ENCODE measurements at places on chromosomes 13 and 19.

- no peak for DNase-seq
Observed at GRCh38 chr13:64849196-64849595, 2380.9 kb downstream of the PCDH9 start.

- DNase-seq = no peak
Observed at GRCh38 chr13:25237083-25237482, 50.2 kb downstream of the MTMR6 start.

- no peak for DNase-seq
Observed at GRCh38 chr13:32147976-32148375, 116.4 kb downstream of the FRY start.

GRCh38 chr13:30034458-30034795 is 184.0 kb upstream of the UBL3 start:
- DNase-seq = no peak

DNA sequence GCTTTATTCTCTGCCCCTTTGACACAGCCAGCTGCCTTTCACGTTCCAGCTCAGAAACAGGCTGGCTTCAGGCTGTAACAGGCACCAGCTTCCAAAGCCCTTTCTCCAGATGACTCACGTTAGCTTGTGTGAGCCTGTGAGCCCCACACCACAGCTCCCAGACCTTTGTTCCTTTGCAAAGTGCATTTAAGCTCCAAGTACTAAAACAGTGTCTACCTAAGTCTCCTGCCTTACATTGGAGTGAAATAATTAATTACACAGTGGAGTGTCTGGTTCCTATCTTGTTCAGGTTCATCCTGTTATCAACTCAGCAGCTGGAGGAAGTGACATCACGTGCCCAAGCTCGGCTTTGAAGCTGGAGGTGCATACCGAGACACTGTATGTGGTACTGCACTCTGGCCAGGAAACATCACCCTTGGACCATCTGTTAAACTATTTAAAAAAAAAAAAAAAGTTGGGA is 475.8 kb downstream of the FOXO1 start:
- peak; percentile 78 for DNase-seq

GRCh38 chr19:13356686-13357280 is 149.5 kb downstream of the CACNA1A start:
- no peak for DNase-seq

GRCh38 chr19:17260842-17261325 is 3.7 kb downstream of the USHBP1 start:
- peak; percentile 91 for DNase-seq

DNA sequence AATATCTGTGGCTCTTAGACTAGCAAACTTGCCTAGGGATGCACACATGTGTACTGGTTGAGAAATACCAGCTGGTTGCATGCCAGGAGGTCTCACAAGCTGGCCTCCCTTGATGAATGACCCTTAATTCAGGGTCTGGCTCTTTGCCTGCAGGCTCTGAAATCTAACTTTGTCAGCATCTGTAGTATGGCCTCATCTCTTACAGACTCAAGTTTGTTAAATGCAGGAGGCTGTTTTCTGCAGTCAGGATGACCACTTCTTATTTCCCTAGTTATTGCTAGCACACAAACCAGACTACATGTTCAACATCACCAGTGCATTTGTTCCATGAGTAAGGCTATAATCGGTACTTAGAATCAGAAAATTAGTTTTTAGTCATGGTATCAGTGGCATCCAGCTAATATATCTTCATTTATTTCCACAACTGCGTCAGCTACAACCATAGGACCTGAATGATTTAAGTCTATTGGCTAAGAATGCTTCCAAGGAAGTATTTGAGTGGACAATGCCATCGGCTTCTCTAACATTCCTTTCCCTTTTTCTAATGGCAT is 23.3 kb upstream of the POSTN start:
- DNase-seq = no peak

- DNase-seq = no peak
Observed at GRCh38 chr13:102346769-102347168, 55.1 kb downstream of the FGF14 start.

- no peak for DNase-seq
Observed at GRCh38 chr19:7898967-7899366, 4.7 kb upstream of the MAP2K7 start.

- DNase-seq = no peak
Observed at GRCh38 chr19:28667348-28667977, 545.5 kb downstream of the UQCRFS1 start.

DNA sequence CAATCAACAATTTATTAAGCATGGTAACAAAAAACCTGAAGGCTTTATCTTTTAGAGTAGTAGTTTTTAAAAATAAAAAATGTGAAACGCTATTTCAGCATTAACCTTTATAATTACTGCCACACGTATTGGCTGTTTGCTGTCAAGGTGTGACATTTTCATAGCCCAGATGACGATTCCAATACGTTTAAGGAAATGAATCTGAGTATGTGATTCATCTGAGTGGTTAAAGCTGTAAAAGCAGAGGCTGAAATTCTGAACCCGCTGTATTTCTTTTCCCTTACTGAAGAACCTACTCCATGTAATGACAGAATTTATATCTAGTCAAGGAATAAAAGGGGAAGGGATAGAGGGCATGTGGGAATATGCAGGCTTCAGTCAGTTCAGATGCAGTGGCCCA is 166.0 kb downstream of the LMO7 start:
- no peak for DNase-seq

GRCh38 chr13:97018029-97018819 is 23.9 kb upstream of the OXGR1 start:
- DNase-seq = peak; percentile 48

GRCh38 chr19:46753420-46754155 is 7.3 kb upstream of the STRN4 start:
- DNase-seq = peak; percentile 75

DNA sequence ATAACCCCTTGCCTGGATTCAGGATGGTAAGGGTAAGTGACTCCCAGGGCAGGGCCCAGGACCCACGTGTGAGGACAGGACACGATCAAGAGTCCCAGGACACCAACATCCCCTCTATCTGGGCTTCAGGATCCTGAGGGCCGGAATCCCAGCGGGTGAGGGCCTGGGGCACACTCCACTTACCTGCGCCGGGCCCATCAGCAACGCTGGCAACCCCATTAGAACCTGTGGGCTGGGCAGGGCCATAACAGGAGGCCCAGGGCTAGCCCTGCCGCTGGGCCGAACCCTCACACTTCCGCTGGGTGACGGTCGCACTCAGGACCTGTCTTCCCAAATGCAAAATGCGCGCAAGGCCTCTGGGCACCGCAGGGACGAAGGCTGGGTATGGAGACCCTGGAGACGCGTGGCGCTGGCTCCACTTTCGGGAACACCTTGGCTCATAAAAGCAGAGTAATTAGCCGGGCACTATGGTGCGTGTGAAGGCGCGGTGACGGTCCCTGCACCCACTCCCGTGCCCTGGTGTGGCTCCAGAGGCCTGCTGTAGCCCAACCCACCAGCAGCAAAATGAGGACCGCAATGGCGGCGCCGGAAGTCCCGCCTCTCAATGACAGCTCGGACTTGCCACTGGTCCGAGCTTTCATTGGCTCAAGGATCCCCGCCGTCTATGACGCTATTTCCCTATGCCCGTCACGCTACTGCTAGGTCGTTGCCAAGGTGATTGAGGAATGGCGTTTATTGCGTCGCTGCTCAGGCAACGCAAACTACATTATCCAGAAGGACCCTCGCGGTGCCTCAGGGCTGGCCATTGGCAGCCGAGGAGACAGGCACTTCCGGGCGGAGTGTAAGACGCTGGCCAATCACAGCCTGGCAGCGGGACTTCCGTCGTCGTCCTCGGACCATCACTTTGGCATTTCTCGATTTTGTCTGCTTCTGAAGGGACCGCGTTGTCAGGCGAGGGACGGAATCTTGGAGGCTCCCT is at the start of gene ZNF132:
TSS of gene ZNF132 (minus strand) at position 578 of the 979 bp plus-strand sequence. CDS start at position 246, 332 bp downstream.
- peak; percentile 98 for DNase-seq

DNA sequence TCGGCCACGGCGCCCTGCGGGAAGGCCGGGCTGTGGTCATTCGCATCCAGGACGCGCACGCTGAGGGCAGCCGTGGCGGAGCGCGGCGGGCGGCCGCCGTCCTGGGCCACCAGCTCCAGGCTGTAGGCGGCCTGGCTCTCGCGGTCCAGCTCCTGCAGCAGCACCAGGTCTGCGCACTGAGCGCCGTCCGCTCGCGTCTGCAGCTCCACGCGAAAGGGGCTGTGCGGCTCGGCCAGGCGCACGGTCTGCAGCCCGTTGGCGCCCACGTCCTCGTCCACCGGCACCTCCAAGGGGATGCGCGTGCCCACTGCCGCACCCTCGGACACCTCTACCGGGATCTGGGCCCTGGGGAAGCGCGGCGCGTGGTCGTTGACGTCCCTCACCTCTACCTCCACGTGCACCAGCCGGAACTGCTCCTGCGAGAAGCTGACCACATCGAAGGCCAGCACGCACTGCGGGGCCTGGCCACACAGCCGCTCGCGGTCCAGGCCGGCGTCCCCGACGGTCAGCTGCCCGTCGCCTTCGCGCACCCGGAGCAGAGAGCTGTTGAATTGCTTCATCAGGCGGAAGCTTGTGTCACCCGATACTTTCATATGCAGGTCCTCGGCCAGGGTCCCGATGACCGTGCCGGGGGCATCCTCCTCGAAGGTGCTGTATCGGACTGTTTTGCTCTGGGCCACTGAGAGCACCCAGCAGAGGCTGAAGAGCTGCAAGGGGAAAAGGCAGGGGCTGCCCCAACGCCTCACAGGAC is 583 bp downstream of the PCDH8 start:
- DNase-seq = no peak

- no peak for DNase-seq
Observed at GRCh38 chr13:76198568-76199163, 562.5 kb downstream of the LMO7 start.

DNA sequence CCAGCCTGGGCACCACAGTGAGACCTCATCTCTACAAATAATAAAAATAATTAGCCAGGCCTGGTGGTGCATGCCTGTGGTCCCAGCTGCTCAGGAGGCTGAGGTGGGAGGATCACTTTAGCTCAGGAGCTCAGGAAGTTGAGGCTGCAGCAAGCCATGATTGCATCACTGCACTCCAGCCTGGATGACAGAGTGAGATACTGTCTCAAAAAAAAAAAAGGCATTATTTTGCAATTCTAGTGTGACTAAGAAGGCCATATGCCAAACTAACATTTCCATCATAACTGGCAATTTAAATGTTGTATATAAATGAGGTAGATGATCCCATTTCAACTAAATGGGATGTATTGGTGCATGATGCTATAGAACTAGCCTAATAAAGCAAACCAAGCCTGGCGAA is 632.8 kb upstream of the KLF12 start:
- no peak for DNase-seq

GRCh38 chr13:20219577-20219976 is 12.5 kb downstream of the GJB6 start:
- DNase-seq = no peak

DNA sequence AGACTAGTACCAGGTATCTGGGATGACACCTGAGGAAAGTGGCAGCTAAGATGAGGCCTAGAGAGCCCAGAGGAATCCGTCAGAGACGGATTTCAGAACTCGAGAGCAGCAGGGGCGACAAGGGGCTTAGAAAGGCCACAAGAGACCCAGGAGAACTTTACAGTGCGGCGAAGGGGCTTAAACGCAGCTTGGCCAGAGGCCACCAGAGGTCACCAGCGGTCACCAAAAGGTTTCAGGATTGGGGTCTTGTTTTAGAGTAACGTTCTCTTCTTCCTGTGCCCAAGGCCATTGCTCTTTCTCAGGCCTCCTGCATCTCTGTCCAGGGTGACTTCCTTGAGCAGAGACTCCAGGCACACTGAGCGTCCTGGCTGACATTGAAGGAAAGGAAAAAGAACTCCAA is 2.2 kb downstream of the ZSCAN22 start:
- DNase-seq = peak; percentile 15

Data from CD4-positive, alpha-beta T cell treated with Interleukin-12 subunit alpha and Interleukin-12 subunit beta, for 1 hour (primary cell).